ENCODE measurements at places on chromosomes 16 and 17.

DNA sequence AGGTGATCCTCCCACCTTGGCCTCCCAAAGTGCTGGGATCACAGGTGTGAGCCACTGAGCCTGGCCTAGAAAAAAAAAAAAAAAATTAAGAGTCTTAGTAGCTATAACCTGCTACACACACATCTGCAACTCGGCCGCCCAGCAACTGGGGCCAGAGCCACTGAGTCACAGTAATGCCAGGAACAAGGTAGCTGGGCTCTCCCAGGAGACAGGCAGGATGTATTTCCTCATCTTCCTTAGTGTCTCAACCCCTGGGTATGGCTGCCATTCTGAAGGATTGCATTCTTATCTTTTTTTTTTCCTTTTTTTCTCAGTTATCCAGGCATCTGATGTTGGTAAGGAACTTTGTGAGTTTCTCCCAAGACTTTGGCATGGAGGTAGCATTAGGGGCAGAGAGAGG lies 7.1 kb upstream of the PSMD3 start:
- DNase-seq: no peak

GRCh38 chr17:82670661-82671450 lies 22.6 kb upstream of the WDR45B start:
- no peak for DNase-seq

DNA sequence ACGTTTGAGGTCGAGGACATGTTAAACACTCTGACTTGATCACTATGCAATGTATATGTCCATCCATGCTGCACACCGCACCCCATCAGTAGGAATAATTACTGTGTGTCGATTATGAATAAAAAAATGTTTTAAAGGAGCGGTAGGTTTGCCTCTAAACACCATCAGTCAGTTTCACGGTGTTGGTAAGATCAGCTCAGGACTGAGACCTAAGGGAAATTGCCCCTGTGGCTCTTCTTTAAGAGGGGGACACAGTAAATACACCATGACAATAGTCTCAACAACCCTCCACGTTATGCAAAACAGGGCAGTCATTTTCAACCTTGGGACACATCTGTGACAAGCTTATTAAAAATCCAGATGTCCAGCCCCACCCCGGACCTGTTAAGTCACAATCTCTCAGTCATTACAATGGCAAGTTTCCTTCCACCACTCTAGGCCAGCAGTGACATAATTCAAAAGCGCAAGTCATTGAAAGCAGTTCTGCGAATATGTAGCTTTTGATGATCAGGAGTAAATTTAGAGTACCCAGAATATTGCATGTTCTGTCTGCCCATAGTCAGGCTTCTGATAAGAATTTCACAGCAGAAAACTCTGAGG lies 1.2 kb downstream of the ATMIN start:
- DNase-seq: no peak

GRCh38 chr17:71440513-71440912 lies 680.3 kb upstream of the SOX9 start:
- DNase-seq: no peak

DNA sequence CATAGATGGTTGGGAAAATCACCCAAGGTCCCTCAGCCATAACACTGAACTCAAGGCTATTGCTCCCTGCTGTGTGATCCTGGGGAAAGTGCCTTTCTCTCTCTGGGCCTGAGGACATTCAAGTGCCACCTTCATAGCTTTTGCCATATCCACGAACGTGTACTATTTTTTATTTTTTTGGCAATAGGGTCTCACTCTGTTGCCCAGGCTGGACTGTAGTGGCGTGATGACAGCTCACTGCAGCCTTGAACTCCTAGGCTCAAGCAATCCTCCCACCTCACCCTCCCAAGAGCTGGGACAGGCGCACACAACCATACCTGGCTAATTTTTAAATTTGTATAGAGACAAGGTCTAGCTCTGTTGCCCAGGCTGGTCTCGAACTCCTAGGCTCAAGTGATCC lies 10.6 kb downstream of the PLLP start:
- no peak for DNase-seq

- no peak for DNase-seq
These were observed 1.3 kb upstream of the CLEC19A start for GRCh38 chr16:19284207-19284606.

- no peak for DNase-seq
These were observed 26.7 kb upstream of the ERN1 start for GRCh38 chr17:64156670-64157069.

- DNase-seq: no peak
These were observed 45.4 kb upstream of the ARL4D start for GRCh38 chr17:43353393-43353792.

DNA sequence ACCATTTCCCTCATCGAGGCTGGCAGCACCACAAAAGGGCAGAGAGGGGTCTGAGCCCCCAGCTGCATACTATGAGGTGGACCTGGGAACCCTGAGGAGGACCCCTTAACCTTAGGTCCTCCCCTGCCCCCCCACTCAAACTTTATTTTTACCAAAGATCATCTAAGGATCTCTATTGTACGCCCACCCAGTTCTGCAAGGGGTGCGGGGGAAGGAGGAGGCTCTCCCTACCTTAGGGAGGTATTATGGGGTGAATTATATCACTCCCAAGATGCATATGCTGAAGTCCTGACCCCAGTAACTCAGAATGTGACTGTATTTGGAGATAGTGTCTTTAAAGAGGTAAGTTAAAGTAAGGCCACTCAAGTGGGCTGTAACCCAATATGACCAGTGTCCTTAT lies 26.8 kb upstream of the EMP2 start:
- no peak for DNase-seq

DNA sequence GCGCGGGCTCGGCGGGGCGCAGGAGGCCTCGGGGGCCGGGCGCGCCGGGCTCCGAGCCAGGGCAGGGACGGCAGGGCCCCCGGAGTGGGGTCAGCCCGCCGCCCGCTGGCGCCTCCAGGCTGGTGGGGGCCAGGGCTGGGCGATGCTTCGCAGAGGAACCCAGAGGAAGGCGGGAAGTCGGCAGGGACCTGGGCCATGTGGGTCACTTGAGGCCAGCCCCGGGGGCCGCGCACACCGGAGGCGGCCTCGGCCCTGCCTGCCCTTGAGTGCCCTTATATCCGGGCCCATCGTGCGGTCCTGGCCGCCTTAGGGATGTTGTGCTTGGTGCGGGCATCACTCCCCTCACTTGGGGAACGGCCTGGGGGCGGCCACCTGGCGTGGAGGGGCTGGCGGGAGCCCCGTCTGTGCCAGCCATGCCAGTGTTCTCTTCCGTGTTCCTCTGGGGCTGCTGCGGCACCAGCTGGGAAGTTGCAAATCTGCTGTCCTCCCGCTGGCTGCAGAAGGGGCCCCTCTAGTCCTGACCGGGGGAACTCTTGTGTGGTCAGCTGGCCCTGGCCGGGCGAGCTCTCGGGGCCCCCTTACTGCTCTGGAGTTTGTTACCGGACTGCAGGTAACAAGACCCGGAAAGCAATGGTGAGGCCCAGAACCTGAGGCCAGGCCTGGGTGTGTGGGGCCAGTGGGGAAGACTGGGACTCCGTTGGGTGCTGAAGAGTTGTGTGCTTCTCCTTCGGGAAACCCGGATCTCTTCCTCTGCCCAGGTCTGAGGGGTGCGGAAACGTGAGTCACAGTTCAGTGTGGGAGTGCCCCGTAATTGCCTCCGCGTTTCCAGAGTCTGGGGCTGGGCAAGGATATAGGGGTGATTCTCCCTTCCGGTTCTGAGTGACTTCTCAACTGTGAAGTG lies 849 bp downstream of the CAPN15 start:
- DNase-seq: no peak

- no peak for DNase-seq
These were observed 14.7 kb upstream of the KLHDC4 start for GRCh38 chr16:87780385-87780989.

- DNase-seq: peak; percentile 18
These were observed 17.0 kb upstream of the ABCA8 start for GRCh38 chr17:68972119-68972704.

DNA sequence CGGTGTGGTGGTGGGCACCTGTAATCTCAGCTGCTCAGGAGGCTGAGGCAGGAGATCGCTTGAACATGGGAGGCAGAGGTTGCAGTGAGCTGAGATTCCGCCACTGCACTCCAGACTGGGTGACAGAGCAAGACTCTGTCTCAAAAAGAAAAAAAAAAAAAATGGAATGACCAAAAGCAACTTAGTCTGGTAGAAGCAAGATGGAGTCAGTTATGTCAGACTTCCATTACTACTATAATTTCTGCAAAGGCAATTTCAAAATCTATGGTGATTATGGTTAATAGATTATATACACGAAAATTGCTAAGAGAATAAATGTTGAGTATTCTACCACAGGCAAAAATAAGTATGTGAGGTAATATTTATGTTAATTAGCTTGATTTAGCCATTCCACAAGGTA lies 32.3 kb downstream of the NOL11 start:
- DNase-seq: no peak

GRCh38 chr17:31095236-31096105 lies 694 bp downstream of the NF1 start:
- DNase-seq: peak; percentile 5

GRCh38 chr17:58516644-58517377 lies 2.4 kb upstream of the MTMR4 start:
- no peak for DNase-seq

GRCh38 chr16:65202461-65202860 lies 80.6 kb upstream of the CDH11 start:
- no peak for DNase-seq

DNA sequence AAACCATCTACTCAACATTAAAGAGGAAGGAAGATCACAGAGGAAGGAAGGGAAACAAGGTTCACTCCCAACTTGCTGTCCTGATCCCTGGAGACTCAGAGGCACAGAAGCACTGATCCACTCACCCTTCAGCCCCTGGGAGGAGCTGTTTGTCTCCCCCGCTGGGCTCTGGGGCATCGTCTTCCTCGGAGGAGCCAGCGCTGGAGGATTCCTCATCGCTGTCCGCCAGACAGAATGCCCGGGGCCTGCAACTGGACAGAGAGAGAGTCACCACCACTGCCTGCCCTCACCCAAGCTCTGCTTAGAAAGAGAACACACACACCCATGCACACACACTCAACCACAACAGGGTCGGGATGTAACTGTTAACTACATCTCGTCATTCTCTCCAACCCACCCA lies 24.8 kb upstream of the ERN1 start:
- DNase-seq: no peak

Measured in fibroblast of the conjunctiva (primary cell).